ENCODE measurements at places on chromosomes 12 and 14.

DNA sequence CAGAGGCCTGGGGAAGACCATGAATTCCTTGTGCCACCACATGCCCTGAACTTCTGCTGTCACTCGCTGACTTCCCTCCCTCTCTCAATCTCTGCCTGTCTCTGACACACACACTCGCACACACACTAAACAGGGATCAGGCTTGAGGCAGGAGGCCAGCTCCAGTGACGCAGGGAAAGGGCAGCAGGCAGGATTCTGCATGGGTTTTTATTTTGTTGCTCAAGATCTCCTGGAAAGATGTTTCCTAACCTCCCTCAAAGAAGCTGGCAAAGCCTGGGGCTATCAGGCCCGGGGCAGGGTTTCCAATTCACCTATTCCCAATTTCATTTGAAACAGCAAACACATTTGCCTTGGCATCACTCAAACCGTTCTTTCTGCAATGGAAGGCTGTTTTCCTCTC is 27.7 kb upstream of the PEX5 start:
- no peak for DNase-seq

DNA sequence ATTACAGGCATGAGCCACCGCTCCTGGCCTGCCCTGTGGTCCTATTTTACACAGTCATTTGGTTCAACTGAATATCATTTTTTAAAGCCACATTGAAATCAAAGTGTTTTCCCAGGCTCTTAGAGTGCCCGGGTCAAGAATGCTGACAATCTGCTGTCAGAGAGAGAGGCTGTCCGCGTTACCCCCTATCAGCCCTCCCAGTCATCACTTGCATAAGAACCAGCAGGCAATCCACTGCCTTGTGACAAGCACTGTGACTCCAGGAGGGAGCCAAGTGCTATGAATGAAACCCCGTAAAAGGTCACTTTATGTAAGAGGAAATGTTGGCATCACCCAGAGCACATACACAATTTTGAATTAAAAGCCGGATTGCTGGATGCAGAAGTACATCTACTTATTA is 13.5 kb downstream of the PHLDA1 start:
- DNase-seq = no peak

GRCh38 chr12:82872088-82872487 is 185.4 kb downstream of the TMTC2 start:
- no peak for DNase-seq

GRCh38 chr14:95319312-95320077 is at the start of gene CLMN:
CLMN (minus strand) TSS chr14:95319908; CDS start chr14:95319792, 116 bp downstream.
- peak; percentile 61 for DNase-seq

DNA sequence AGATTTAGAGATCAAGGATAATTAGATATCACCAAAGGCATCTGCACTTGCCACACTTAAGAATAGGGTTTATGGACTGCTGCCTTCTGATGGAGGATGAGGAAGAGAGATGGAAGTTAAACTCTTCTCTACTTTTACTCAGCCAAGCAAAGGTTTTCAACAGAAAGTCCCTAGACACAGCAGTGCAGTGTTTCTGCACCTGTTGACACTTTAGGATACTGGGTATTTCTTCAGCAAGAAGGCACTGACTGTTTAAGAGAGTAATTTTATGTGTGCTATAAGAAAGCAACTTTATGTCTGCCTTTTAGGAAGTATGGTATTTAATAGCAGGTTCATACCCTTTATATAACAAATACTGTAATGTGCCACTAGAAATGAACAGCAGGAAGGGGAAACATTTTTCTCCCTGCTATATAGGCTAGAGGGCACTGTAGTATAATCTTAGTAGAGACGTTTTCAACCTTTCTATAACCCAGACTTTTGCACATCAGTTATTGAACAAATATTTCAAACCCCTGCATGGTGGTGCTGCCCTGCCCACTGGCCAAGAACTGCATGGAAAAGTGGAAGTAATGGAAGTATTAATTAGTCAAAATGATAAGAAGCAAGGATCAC is 225.0 kb upstream of the GRIP1 start:
- DNase-seq = no peak
